ENCODE measurements at places on chromosomes 7 and 10.

DNA sequence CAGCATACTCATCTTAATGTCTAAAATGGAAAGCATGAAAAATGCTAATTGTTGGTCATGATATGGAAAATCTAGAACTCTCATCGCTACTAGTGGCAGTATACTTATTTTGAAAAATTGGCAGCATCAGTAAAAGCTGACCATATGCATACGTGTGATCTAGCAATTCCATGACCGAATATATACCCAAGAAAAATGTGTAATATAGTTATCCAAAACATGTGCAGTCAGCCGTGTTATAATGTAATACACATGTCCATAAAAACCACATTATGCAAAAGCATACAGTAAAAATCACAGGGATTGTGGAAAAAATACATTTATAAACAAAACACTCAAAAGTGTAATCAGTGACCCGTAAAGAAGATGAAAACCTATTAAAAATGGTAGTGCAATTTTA, 439.0 kb downstream of the SH2D4B start:
- DNase-seq = no peak

DNA sequence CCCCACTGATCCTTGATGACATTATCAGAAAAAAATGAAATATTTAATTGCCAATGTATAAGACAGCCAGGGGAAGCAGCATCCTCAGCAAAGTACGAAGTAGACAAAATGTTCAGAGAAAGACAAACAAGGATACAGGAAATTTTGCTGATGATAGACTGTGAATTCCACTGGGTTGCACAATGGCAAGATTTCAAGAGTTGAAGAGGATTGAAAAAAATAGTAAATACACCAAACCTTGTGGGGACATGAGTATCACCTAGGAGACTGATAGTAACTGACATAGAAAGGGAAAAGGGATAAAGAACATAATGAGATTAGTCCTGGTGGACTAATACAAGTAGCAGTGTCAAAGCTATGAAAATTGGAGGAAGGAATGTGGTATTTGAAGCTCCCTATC, 16.5 kb downstream of the CNOT4 start:
- no peak for DNase-seq

DNA sequence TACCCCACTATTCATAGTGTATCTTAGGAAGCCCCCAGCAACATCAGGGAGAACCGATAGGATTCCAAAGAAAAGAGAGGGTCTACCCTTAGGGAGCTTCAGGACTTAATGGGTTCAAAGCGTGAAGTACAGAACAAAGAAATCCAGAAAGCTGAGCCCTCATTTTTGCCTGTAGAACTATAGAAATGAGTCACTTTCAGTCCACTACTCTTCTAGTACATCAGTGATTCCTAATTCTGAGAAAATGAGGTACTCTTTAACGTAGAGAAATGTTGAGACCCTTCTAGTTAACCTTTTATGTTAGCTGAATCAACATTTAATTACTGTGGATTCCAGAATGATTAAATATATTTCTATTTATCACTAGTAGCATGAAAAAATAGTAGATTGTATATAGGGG, 1.8 kb downstream of the TDRD1 start:
- no peak for DNase-seq

DNA sequence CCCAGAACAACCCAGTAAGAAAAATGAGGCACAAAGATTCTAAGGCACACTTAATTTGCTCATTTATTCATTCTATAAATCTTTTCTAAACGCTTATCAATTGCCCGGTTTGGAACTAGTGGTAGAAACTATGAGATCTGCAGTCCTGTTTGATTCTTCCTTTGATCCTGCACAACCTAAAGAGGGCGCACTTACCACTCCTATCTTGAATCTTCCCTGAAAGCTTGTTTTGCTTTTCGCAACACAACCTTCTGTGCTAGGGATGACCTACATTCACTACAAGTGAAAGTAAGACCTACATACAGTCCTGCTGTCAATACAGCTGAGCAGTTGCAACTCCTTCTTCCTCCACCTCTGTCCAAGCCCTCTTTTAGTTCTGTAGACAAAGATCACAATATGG, 12.6 kb upstream of the ARL4A start:
- no peak for DNase-seq

DNA sequence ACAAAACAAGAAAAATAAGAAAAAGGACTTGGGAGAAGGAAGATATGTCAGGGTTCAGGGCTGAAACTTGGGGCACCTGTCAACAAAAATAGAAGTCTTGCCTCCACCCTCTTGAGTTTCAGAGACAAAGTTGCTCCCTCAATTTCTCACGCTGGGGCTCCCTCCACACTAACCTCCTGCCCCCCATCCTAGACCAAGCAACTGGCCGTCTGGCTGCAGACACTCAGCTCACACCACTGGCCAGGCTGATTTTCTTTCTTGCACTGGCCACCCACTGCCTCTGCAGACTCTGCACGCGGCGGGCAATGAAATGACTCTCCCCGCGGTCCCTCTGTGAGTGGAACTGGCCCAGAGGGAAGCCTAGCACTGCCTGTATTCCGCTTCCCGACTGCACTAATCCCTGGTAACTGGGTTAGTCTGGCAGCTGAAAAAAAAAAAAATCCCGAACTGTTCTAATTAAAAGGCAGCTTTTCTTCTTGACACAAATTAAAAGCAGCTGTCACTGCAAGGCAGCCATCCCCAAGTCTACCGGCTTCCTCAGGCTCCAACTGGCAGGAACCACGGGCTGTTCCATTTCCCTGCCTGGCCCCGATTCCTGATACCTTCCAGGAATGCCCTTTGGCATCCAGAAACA, 83.5 kb downstream of the SPDYE5 start:
- DNase-seq = no peak

DNA sequence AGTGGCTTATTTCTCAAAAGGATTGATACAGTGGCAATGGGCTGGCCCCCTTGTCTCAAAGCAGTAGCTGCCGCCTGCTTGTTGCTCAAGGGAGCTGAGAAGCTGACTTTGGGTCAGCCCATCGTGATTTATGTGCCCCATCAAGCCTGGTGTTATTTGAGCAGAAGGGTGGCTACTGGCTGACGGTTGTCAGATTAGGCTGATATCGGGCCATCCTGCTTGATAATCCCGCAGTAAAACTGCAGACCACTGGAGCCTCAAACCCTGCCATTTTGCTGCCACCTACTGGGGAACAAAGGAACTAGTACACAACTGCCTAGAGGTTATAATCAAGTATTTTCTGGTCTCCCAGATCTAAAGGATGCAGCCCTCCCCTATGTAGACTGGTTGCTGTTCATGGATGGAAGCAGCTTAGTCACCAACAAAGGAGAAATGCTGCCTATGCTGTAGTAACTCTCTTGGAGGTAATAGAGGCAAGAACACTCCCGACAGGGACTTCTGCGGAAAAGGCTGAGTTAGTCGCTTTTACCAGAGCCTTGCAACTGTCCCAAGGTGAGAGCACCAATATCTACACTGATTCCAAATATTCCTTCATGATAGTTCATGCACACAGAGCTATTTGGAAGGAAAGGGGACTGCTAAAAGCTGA, 65.9 kb upstream of the ZNF92 start:
- peak; percentile 38 for DNase-seq

DNA sequence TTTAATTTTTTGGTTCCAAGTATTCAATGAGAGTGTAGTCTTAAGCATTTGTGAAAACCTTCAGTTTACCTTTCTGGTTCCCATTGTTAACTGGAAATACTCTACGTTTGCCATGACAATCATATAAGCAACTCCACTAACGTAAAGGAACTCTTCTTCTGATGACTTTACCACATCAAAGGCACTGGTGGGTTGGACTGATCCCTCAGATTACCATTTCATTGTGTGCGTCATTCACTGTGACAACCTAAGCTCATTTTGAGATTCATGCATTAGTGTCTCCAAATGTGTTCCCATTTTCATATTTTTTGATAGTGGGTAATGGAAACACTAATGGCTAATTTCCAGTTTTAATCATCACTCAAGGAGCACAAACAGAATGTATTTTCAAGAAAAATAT, 119.9 kb upstream of the COL1A2 start:
- DNase-seq = no peak

GRCh38 chr10:88840104-88840503, 11.5 kb downstream of the ANKRD22 start:
- no peak for DNase-seq

DNA sequence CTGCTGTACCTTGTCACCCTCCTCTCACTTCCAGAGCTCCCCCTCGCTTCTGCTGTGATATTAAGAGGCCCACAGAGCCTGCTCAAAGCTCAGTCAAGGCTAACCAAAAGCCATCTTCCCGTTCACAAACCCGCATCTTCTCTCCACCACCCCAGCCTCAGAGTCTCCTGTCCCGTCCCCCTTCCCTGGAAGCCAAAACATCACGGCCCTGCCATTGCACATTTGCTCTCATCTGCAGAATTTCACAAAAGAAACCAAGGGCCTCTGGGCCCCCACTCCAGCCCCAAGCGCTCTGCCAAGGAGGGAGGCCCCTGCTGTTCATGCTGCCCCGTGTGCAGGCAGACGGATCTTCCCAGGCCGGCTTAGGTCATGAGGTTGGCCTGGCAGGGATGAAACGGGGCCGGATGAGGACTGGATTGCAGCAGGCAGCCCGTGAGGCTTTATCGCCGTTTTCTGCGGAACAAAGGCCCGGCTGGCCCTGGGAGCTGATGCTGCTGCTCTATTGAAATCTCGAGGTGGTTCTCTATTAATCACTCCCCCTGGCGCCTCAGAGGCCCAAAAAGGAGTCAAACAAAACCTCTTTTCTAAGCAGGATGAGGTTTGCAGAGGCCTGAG, 31.6 kb upstream of the FOXK1 start:
- DNase-seq = peak; percentile 14
